ENCODE measurements at places on chromosomes 11 and 22.

- no peak for DNase-seq
Observed at GRCh38 chr11:50333861-50334260, 301.2 kb downstream of the OR4C45 start.

DNA sequence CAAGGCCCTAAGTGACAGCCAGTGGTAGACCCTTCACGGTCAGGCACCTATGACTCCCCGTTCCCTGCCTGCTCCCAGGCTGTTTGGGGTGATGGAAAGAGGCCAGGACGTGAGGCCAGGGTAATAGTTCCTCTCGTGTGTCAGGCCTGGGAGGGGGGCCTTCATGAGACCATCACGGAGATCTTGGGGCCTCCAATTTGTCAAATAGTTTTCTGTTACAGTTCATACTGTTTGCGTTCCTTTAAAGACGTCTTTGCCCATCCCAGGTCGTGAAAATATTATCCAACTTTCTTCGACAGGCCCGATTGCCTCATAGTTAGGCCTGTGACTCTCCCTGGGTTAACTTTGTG is 62.2 kb upstream of the KCNQ1OT1 start:
- DNase-seq, result no peak

GRCh38 chr11:1192741-1193325 is 30.0 kb upstream of the MUC5B start:
- DNase-seq, result no peak

DNA sequence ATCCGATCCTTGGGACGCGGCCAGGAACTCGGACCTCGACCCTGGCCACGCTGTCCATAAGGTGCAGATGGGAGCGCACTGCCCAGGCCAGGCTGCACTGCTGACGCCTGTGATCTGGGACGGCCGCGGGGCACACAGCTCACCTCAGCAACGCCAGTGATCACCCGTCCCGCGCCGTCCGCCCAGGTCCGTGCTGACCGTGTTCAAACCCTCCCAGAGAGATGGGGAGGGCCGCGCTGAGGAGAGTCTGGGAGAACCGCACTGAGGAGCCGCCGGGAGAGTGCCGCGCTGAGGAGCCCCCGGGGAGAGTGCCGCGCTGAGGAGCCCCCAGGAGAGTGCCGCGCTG is 636 bp downstream of the KCNQ1OT1 start:
- no peak for DNase-seq

GRCh38 chr11:1051356-1052132 is 15.0 kb upstream of the MUC6 start:
- no peak for DNase-seq

- DNase-seq, result no peak
Observed at GRCh38 chr11:1307163-1307870, 2.1 kb downstream of the TOLLIP start.

DNA sequence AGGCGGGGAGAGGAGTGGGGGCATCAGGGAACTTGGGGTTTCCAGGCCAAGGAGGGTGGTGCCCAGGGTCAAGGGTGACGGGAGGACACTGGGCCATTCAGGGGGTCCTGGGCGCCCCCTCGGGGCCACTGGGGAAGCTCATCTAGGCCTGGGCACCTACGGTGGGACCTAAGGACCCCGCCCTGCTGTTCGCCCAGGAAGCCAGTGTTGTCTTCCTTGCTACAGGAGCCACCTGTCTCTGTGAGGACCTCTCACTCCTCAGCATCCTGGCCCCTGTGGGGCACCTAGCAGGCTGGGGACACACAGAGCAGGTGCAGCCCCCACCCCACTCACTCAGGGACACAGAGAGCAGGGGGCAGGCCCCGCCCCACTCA is 191.6 kb downstream of the IGLL1 start:
- no peak for DNase-seq

DNA sequence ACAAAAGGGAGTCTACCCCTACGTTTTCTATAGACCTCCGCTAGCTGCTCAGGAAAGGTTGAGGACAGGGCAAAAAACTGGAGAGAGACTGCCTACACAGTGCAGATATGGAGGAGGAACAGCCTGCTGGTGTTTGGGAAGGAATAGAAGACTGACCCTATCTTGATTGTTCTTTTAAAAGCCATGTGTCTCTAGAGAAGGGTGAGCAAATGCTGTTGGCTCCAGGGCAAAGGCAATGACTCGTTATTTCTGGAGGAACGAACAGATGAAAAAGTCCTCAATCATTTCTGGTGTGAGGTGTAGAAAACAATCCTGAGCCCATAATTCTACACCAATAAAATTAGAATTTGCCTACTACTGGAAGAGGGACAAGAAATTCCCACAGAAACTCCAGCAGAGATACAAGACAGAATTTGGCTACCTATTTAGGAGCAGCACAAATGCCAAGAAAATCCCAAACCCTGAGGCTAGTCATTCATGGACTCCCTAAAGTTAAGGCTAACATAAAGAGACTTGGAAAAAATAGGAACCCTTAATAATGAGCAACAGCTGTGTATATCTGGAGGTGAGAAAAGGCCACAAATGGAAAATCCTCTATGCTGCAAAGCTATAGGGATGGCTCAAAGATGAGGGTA is 1206.3 kb upstream of the CNTN5 start:
- no peak for DNase-seq

- DNase-seq, result no peak
Observed at GRCh38 chr11:43868852-43869567, 11.6 kb upstream of the ALKBH3 start.

DNA sequence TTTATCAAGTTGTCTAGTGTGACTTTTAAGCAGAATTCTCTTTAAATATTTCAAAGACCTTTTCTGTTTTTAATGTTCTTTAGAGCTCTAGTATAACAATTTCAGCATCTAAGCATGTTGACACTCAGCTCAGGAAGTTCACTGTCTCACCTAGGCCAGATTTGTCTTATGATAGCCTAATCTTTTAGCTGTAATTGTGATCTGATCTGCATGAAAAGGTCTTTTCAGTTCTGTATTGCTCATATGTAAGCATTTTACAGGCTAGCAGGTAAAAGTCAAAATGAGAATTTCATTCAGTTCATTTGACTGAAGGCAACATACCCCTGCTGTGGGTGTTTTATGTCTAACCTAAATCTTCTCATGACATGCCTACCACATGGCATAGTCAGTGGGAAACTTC is 46.7 kb upstream of the SLC37A2 start:
- DNase-seq, result no peak

- no peak for DNase-seq
Observed at GRCh38 chr11:122108192-122108799, 7.7 kb downstream of the BLID start.

GRCh38 chr22:28297504-28297903 is 378.4 kb upstream of the PITPNB start:
- DNase-seq, result no peak

GRCh38 chr11:92162776-92163175 is 61.8 kb upstream of the FAT3 start:
- no peak for DNase-seq

DNA sequence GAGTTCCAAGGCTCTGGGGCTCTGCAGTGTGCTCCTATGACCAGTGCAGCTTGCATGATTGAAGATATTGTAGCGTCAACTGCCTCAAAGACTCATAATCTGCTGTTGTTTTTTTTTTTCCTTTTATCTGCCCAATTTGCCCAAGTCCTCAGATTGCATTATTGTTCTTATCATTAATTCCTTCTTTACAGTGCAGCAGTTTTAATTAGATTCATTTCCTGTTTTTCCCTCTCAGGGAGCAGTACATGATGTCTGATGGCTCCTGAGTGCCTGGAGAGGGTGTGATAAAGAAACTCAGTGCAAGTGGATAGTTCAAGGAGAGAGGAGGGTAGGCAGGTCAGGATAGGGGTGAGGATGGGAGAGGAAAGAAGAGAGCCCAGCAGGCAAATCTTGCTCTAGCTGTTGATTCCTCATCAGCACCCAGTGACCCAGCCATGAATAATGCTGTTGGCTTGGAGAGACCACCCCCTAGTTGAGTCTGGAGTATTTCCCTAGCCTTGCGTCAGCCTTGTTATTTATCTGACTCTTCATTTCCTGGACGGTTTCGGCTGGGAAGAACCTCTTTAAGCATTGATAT is 219.6 kb upstream of the SESN3 start:
- DNase-seq, result no peak

DNA sequence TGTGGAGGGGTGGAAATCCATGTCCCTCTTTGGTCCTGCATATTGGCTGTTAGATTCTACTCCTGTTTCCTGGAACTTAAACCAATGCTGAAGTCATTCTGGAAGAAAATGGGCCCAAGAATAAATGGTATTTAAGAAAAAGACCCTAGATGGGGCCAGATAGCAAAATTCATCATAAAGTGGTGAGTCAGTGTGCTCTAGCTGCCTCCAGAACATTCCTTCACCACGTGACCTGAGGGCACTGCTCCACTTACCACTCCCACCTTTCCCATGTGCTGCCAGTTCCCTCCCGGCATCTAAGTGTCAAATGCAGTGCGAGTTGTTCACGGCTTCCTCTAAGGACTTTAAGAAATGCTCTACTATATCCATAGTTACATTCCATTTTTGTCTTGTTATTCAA is 30.9 kb upstream of the NAP1L4 start:
- no peak for DNase-seq

GRCh38 chr11:66971488-66971887 is 3.6 kb upstream of the C11orf86 start:
- DNase-seq, result no peak

- DNase-seq, result no peak
Observed at GRCh38 chr22:50269970-50270665, at the start of gene MAPK11. Gene MAPK11, minus strand, starts transcription at chr22:50270380. Its CDS starts 88 bp downstream, at chr22:50270292.

GRCh38 chr11:107856981-107857517 is 1.5 kb downstream of the SLC35F2 start:
- no peak for DNase-seq

- DNase-seq, result no peak
Observed at GRCh38 chr11:37105427-37105826, 507.4 kb upstream of the RAG2 start.

GRCh38 chr11:73324665-73325035 is 16.6 kb downstream of the ARHGEF17 start:
- DNase-seq, result no peak

DNA sequence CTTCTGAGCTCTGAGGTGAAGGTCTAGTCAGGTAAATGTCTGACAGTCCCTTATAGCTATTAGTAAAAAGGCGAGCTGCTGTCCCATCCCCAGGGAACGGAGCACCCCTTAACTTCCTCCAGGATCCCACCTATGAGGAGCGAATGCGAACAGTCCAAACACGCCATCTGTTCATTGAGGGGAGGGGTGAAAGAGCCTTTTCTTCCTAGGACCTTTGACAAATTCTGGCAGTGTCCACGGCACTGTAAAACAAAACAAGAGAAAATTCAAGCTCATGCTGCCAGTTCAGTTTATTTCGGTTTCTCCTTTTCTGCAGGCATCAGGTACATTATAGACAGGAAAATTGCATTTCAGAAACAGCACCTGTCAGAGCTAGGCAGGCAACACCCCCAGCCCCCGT is 253.8 kb upstream of the CADM1 start:
- DNase-seq, result no peak

GRCh38 chr11:126992065-126992803 is 8.3 kb downstream of the KIRREL3 start:
- DNase-seq, result no peak

- DNase-seq, result no peak
Observed at GRCh38 chr11:59754859-59755700, at the start of gene STX3. Gene STX3, plus strand, starts transcription at chr11:59755376. Its CDS starts 230 bp downstream, at chr11:59755606.

- no peak for DNase-seq
Observed at GRCh38 chr11:113615098-113615497, 91.0 kb downstream of the TMPRSS5 start.

- DNase-seq, result no peak
Observed at GRCh38 chr11:56764976-56765375, 16.5 kb upstream of the OR9G4 start.

DNA sequence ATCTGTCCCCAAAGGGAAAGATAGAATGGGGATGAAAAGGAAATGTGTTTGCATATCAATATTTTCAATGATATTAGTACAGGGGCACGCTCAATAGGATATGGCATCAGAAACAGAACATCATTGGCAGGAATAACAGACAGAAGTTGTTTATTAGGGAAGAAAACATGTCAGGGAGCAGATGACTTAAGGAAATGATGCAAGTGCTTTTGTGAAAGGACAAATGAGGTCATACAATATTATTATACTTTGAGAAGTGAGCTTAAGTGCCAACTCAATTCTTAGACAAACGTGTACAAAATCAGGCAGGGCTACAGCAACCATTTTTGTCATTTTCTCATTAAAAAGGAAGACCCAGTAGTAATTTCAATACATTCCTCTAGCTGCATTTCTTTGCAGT is 388.4 kb downstream of the SOX6 start:
- no peak for DNase-seq

- DNase-seq, result no peak
Observed at GRCh38 chr11:6615882-6616585, 3.2 kb downstream of the TPP1 start.

DNA sequence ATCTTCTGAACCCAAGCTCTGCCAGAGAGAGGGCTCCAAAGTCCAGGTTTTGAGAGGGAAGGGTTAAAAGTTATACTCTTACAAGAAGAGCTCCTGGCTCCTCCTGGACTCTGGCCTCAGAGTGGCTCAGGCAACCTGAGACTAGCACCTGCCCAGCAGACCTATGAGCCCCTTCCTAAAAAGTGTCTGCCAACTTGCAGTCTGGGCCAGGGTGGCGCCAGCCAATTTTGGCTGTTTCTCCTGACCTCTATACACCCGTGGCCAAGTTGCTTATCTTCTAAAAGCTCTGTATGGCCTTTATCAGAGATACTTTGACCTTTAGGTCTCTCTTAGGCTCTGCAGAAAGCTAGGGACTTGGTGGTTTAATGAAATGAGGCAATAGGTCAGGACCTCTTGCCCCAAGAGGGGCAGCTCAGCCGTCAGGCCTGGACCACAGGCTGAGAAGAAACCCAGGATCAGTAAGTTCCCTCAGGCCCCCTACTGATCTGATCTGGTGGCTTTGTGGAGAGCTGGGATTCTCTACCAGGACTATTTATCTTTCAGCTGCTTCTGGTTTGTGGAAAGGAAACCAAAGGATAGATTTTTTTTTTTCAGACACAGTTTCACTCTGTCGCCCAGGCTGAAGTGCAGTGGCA is 10.3 kb upstream of the UCP3 start:
- DNase-seq, result no peak

- DNase-seq, result no peak
Observed at GRCh38 chr11:14852571-14853177, 39.4 kb downstream of the CYP2R1 start.

DNA sequence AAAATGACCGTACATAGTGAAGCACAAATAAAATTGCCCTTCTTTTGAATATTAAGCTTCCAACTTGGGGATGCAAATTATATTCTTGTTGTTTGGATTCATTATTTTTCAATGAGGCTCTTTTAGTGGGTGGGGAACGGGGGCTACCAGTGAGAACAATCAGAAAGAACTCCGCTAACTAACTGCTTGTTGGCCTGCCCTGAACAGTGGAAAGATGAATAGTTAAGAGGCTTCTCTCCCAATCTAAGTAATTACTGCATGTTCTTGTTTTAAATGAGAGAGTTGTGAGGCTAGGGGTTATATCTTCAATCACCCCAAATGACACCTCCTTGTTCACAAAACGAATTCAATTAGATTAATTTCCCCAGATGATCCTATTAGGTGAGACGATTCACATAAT is 322.0 kb downstream of the FAT3 start:
- no peak for DNase-seq

- DNase-seq, result no peak
Observed at GRCh38 chr11:84901991-84902390, 725.2 kb downstream of the DLG2 start.

- no peak for DNase-seq
Observed at GRCh38 chr11:20452585-20452984, 65.1 kb downstream of the PRMT3 start.

Measured in omental fat pad (tissue), 4 donors.